ENCODE measurements at places on chromosomes 11 and 22. TPM values are rescaled to one million over a fixed set of nuclear protein-coding genes. Genes with fewer than 3 reads are reported as not detected.

The NLRX1 gene
- 20.2 TPM for total RNA-seq

The OR5B2 gene
- total RNA-seq: not detected

The CHADL gene
- 4.9 TPM for total RNA-seq

The JAML gene
- 7.6 TPM for total RNA-seq

The ANO5 gene
- 7.9 TPM for total RNA-seq

The SLC37A4 gene
- total RNA-seq: 12.5 TPM

DNA sequence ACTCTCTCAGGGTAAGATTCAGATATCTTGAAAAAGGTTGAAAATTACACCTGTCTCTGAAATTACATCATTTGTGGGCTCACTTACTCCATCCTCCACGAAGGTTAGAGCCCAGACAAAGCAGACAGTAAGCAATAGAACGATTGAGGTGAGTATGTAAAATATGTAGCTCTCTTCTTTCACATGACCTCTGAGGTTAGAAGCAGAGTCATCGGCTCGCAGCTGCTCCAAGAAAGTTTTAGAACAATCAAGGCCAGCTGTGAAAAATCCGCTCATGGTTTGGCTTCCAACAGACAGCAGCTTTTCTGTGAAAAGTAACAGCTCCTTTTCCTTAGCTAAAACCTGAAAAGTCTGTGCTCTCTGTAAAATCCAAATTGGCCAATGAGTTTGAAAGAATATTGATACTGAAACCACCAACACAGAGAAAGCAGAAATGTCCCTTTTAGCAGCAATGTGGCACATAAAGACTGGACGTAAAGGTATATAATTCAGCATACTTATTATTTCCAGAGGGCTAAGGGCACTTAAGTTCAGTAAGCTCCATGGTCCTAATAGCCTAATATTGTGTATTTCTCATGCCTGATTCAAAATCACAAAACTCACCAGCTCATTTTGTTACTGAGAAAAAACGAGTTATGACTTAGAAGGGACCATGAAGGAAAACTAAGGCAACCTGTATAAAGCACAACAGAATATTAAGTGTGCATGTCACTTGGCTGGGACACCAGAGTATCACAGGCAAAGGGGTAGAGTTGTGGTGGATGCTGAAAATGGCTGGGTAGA is 78.2 kb downstream of the FAM76B start:
- H3K4me1 ChIP-seq: no peaks in the 10 kb centered on the region
- no peaks in the 10 kb centered on the region for H3K36me3 ChIP-seq
- H3K4me3 ChIP-seq: no peak overlapping the region
- no peak for DNase-seq
- no peak overlapping the region for H3K27ac ChIP-seq

GRCh38 chr11:122158171-122158570 is 42.2 kb upstream of the BLID start:
- H3K27ac ChIP-seq: peak overlapping the region; percentile 92
- no peaks in the 10 kb centered on the region for H3K36me3 ChIP-seq
- H3K4me3 ChIP-seq: peak overlapping the region; percentile 73
- no peak for DNase-seq

DNA sequence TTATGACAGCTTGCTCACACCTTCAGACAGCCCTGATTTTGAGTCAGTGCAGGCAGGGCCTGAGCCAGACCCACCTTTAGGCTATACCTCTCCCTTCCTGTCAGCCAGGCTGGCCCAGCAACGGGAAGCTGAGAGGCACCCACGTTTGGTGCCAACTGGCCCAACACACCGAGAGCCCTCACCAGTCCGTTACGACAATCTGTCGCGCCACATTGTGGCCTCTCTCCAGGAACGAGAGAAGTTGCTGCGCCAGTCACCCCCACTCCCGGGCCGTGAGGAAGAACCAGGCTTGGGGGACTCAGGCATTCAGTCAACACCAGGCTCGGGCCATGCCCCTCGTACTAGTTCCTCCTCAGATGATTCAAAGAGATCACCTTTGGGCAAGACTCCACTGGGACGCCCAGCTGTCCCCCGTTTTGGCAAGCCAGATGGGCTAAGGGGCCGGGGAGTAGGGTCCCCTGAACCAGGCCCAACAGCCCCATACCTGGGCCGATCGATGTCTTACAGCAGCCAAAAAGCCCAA is 13.1 kb downstream of the MED19 start:
- DNase-seq: no peak
- H3K4me3 ChIP-seq: no peak overlapping the region
- H3K27ac ChIP-seq: no peak overlapping the region
- no peaks in the 10 kb centered on the region for H3K27me3 ChIP-seq

DNA sequence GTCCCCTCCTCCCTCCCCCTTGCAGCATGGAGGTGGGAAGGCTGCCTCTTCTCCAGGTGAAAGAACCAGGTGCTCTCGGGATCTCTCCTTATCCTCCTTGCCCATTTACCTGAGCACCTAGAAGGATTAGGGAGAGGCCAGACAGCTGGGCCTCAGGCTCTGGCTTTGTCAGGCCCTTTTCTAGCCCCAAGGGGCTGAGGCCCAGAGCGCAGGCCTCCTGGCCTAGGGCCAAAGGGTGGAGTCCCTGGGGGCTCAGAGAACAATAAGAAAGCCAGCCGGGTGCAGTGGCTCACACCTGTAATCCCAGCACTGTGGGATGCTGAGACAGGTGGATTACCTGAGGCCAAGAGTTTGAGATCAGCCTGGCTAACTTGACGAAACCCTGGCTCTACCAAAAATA is 5.4 kb upstream of the TTLL1 start:
- no peak overlapping the region for H3K4me3 ChIP-seq
- H3K4me1 ChIP-seq: peaks cover 3% of the 10 kb centered on the region
- H3K36me3 ChIP-seq: no peaks in the 10 kb centered on the region
- no peak for DNase-seq

- H3K4me1 ChIP-seq: peaks cover 23% of the 10 kb centered on the region
- no peaks in the 10 kb centered on the region for H3K36me3 ChIP-seq
- H3K27ac ChIP-seq: peak overlapping the region; percentile 97
- peak overlapping the region; percentile 95 for H3K4me3 ChIP-seq
- no peaks in the 10 kb centered on the region for H3K27me3 ChIP-seq
Observed at GRCh38 chr11:35139722-35140282, 831 bp downstream of the CD44 start.

DNA sequence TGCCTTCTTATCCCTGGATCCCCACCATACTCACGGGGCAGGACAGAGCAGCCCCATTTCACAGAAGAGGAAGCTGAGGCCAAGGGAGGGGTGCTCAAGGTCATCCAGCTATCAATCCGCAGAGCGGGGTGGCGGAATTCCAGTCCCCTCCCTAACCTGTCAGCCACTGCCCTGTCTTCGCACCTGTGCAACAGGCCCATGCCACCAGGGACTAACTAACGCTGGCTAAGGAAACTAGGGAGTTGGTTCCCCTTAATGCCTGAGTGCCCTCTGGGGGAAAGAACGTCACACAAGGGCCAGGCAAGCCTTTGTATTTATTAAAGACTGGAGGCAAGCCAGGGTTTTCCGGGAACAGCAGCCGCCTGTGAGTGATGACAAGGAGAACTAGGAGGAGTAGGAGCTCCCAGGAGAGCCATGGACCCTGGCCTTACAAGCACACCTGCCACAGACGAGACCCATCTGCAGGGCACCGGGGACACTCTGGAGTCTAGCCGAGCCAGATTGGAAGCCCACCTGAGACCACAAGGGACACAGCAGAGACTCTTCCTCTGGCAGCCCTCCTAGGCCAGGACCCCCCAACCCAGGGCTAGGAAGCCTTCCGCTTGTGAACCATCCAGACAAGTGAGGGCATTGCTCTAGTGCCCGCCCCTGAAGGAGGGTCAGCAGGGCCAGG is 64.4 kb downstream of the MYH9 start:
- H3K4me3 ChIP-seq: no peak overlapping the region
- H3K36me3 ChIP-seq: peaks cover 75% of the 10 kb centered on the region
- DNase-seq: peak; percentile 79
- H3K27ac ChIP-seq: peak overlapping the region; percentile 100
- no peaks in the 10 kb centered on the region for H3K27me3 ChIP-seq

Data from thoracic aorta (tissue), 2 donors.